ENCODE measurements at places on chromosomes 4 and X.
A peak's percentile ranks its signal among the peaks of the same experiment; 100 is the strongest.

DNA sequence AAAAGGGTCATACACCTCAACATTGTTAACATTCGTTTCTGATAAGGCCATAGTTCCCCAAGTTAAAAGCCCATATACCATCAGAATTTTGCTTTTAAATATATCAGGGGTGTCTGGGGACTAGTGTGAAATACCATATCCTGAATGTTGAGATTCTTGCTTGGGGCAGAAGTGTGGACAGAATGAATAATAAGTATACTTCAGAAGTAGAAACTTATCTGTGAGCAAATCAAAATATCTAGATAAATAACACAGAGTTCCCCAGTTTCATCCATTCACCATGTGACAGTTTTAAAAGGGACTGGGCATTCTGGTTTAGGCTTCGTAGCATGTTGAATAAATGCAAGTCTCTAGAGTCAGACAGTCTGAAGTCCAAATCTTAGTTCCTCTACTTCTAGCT is 110.5 kb downstream of the CHRNA9 start:
- no peak for DNase-seq

DNA sequence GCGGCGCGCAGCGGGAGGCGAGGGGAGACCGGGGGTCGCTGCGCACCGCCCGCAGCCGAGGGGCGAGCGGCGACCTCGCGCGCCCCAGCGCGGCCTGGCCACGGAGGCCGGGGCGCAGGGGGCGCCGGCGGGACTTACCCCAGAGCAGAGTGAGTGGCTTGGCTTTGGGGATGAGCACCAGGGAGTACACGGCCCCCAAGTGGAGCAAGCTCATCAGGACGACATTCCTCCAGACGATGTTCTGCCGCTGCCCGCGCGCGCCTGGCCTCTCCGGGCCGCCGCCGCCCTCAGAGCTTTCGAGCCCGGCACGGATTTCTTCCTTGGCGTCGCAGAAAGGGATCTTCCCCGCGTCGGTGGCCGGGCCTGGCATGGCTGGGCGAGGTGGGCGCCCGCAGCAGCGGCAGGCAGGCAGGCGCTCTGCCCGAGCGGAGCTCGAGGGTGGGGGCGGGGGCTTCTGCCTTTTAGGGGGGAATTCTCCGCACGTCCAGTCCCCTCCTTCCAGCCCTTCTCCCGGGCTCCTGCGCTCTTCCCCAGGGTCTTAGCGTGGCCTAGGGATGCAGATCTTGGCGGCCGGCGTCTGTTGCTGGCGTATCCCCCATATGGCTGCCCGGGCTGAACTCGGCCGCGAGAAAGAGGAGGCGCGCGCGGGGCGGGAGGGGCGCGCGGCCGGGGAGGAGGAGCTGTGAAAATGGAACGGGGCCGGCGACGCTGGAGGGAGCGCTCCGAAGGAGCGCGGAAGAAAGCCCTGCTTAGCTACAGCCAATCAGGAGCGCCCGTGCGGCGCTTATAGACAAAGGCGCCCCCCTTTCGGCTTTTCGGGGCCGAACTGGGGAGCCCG is at the start of gene SCD5:
Gene SCD5, minus strand, starts transcription at position 629 of the 838 bp plus-strand sequence. Its CDS starts 259 bp downstream, at position 370.
- peak; percentile 42 for DNase-seq

DNA sequence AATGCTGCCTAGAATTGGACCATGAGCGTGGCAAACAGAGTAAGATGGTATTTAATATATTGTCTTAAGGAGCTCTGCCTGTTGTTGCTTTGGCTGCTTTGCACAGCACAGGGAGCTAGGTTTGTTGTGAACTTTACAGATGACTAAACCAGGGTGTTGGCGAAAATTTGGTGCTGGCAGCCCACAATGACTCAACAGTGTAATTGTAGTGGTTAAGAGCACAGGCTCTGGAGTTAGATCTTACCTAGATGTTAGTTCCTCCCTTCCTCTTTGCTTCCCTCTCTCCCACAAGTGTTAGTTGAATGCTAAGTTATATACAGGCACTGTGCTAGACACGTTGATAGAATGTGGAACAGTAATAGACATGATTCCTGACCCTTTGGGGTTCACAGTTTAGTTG is 128.9 kb upstream of the TRPC5 start:
- no peak for DNase-seq

- no peak for DNase-seq
Observed at GRCh38 chr4:128983771-128984485, 109.4 kb downstream of the SCLT1 start.

GRCh38 chr4:168972596-168972995 is 37.5 kb downstream of the CBR4 start:
- DNase-seq, result no peak

DNA sequence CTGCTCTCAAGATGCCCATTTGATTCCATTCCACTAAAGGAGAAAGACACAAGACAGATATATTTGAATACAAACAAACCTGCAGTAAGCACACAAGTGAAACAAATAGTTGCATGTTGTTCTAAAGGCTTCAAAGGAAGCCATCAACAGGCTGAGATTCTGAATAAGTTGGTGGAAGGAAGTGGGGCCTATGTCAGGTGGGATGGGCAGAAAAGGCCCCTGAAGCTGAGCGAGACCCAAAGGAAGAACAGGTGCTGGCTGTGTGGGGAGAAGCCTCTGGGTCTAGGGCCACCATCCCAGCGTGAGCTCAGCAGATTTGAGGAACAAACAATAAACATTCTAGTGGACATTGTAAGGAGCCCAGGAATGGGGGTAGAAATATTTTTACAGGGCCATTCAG is 82.4 kb upstream of the PLAC8 start:
- DNase-seq, result no peak

DNA sequence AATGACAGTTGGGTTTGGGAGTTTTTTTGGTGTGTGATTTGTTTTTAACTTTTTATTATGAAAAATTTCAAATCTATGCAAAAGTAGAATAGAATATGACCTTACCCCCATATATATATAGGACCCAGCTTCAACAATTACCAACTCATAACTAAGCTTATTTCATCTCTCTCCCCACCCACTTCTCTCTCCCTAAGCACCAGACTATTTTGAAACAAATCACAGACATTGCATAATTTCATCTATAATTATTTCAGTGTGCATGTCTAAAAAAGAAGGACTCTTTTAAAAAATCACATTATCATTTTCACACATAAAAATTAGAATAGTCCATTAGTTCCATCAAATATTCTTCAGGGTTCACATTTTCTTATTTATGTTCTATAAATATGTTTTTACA is 28.3 kb upstream of the NKX6-1 start:
- DNase-seq, result no peak

- no peak for DNase-seq
Observed at GRCh38 chr4:123359449-123360315, 36.9 kb upstream of the SPRY1 start.

DNA sequence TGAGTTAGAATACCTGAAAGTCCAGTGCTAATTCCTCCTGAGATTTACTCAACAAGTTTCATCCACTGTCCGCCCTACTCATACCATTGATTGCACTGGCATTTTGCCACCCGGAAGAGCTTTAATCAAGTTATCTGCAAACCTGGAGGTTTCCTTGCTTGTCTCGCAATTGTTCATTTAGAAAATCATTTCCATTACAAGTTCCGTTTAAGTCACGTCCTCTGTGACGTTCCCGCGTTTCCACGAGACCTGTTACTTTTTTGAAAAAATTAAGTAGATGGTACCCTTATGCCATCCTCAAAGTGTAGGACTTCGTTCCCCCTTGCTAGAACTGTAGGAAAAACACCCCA is 761 bp upstream of the FRYL start:
- peak; percentile 1 for DNase-seq

DNA sequence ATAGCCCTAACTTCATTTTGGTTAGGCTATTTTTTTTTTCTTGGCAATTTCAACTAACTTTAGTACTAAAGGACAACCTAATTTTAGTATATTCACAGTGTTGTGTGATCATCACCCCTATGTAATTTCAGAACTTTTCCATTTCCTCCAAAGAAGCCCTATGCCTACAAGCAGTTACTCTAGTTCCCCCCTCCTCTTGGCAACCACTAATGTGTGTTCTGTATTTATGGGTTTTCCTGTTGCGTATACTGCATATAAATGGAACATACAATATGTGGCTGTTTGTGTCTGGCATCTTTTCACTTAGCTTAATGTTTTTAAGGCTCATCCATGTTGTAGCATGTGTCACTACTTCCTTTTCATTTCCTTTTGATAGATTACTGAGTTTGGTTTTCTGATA is 57.6 kb downstream of the N4BP2 start:
- DNase-seq, result no peak

- DNase-seq, result no peak
Observed at GRCh38 chr4:153771046-153771445, 11.2 kb upstream of the RNF175 start.

DNA sequence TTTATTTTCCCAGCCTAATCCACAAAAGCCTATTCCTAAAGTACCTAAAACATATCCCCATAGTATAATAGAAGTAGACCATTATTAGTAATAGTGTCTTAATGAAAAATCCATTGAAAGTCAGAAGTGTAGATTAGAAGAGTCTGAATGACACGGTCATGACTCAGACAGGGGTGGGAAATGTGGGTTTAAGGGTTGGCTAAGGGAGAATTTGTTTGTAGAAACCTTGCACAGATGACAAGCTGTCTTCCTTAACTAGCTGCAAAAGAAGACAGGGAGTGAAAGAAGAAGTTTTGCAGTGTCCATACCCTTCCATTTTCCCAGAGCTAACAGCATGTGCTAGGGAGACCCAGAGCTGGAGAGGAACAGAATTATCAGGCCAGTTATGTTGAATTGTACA is 242.7 kb upstream of the ETNPPL start:
- DNase-seq, result no peak

DNA sequence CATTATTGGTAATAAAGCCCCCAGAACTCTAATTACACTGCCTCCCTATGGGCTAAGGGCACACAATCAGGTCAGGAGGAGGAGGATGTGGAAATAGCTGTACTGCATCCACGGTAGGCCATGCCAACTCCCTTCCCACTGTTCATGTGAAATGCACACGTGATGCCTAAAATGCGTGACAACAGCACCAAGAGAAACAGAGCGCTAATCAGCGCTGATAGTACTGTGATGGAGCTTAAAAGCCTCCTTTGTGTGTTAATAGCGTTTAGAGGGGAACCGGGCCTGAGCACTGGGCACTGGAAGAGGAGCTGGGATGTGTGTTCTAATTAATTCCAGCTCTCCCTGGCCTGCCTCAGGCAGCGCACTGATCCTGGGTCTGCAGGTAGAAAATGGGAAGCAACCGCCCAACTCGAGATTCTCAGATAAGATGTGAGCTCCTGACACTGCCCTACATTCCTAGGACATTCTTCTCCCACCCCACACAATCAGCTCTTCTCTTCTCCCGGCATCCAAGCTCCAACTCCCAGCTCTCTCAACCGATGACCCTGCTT is 12.9 kb downstream of the DCTD start:
- no peak for DNase-seq

DNA sequence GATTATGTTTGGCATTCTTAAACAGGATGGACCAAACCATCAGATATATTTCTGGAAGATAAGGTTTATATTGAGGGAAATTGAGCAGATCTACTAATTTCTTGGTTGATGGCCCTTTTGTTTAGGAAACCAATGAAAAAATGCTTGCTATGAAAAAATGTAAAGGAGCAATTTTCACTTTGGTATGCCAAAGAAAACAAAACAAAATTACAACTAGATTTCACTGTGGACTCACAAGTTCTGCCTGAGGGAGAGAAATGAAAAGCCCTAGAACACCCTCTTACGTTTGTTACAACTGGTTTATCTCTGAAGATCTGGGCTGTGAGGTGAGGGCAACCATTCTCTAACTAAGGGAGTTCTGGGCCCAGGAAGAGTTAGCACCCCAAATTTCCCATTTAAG is 122.5 kb upstream of the IL15 start:
- no peak for DNase-seq

GRCh38 chr4:56603297-56603696 is 77.8 kb downstream of the HOPX start:
- no peak for DNase-seq

DNA sequence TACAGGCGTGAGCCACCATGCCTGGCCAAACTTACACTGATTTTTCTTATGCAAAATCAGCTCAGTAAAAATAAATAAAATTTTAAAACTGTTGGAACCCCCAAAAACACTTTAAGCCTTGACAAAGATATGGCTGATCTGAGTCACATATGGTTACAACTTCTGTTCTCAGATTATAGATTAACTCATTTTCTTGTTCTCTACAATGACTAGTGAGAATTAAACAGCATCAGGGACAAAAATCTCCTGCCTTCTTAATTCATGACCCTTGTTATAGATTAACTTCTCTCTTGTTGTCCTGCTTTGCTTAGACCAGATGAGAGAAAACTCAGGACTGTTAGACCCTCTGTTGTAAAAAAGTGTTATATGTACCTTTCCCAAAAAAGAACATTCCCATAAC is 24.2 kb upstream of the EXOC1L start:
- no peak for DNase-seq

GRCh38 chr4:70725633-70726032 is 3.9 kb downstream of the RUFY3 start:
- DNase-seq, result no peak

DNA sequence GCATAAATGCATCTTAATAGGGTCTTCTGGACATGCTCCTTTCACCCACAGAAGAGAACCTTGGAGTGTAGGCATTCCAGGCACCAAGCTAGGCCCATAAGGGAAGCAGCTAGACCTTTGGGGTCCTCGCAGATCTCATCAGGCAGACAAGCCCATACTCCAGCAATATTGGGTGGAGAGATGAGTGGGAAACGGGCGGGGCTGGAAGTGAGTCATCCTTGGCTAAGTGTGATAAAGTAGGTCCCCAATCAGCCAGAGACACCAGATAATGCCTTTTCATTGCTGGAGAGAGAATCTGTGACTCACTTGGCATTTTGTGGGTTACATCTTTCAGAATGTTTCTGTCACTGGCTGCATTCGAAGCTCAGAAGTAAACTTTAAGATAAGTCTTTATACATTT is 133.3 kb upstream of the MBNL3 start:
- DNase-seq, result peak; percentile 1

DNA sequence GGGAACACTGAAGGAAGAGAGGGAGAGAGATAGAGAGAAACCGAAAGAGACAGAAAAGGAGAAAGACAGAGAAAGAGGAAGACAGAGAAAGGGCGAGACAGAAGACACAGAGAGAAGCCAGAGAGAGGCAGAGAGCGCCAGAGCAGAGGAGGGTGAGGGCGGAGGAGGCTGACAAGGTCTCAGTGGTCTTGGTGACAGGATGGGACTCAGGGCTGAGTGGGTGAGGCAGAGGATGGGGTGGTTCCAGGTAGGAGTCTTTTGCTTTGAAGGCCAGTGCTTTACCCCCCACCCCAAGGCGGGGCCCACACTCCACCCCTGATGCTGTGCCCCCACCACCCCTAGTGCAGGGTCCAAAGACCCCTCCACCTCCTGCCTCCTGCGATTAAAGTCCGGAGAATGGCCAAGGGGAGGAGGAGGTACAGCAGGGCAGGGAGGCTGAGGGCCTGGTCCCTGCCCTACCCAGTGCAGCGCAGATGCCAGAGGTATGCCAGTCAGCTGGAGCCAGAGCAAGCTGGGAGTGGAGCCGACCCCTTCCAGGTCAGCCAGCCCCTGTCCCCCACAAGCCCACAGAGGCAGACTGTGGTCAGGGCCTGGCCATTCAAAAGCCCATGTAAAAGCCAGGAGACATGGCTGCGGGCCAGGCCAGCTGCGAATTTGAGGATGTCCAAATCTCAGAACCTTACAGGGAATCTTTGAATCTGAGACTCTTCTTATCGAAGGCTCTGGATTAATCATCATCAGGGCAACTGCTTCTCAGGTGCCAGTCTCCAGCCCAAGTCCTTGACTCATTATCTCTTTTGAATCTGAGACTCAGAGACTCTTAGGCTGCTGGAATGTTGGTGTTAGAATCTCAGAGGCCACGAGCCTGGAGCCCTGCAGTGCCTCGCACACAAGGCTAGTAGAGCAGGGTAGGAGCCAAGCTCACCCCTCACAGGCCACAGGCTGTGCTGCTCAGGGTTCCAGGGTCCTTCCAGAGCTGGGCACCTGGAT is 758 bp downstream of the IQSEC2 start:
- no peak for DNase-seq

- DNase-seq, result no peak
Observed at GRCh38 chrX:45505214-45505613, 304.5 kb upstream of the DIPK2B start.

All from stimulated activated CD8-positive, alpha-beta memory T cell treated with anti-CD3 and anti-CD28 coated beads, Interleukin-12 subunit alpha, Interleukin-12 subunit beta, amount 100 ng/mL, for 4 hours (primary cell).